ENCODE measurements at places on chromosomes 5 and 9.

DNA sequence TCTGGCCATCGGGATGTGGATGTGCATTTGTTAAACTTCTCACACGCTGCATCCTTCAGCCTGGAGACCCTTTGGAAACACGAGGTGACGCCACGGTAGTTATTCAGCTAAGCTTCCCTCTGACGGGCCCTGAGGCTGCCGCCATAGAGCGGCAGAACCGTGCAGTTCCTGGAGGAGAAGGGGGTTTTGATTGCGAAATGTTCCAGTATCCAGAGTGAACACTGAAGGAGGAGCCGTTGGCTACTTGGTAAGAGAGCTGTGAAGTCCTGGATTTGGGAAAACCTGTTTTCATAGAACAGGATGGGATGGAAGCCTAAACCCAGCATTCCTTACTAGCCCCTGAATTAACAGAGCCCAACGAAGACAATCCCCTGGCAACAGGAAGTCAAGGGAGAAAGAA, 23.0 kb upstream of the EXOC3 start:
- DNase-seq: no peak

- no peak for DNase-seq
Measured at GRCh38 chr5:29547236-29547865, 1646.1 kb upstream of the CDH6 start.

- no peak for DNase-seq
Measured at GRCh38 chr9:35757226-35757891, 3.3 kb upstream of the MSMP start.

GRCh38 chr9:133864011-133864410, 125.9 kb upstream of the SARDH start:
- DNase-seq: no peak

DNA sequence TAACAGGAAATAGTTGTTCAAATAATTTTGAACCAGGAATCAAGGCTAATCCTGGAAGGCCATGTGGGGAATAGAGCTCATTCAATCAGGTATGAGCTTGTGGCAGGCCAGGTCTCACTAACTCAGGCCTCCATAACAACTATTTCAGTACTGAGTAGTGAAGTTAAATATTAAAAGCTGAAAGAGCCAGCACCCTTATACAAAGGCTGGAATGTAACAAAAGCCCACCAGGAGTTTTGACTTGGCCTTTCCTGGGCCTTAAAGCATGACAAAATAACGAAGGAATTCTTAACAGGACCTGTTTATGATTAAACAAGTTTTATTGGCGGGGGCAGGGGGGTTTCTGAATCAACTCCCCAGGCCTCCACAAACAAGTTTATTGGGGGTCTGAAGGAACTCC, 1146.7 kb downstream of the CDH9 start:
- no peak for DNase-seq

GRCh38 chr5:95555553-95555952, 652 bp downstream of the ARSK start:
- no peak for DNase-seq

- no peak for DNase-seq
Measured at GRCh38 chr5:37198061-37198460, 51.1 kb downstream of the CPLANE1 start.

- DNase-seq: no peak
Measured at GRCh38 chr5:76273206-76273885, 129.7 kb upstream of the IQGAP2 start.

DNA sequence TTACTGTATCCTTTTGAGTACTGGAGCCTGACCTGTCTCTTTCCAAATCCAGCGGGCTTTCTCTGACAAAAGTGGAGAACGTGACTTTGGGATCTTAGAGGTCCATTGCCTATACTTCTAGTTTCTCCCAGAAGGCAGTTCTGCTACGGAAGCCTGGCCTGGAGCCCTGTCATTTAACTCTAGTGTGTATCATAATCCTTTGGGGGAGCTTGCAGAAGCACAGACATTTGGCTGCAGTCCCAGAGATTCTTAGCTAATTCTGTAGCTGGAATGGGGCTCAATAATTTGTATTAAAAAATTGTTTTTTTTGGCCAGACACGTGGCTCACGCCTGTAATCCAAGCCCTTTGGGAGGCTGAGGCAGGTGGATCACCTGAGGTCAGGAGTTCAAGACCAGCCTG, 3.0 kb downstream of the HARS2 start:
- no peak for DNase-seq

GRCh38 chr9:116663581-116663980, 23.5 kb upstream of the TRIM32 start:
- DNase-seq: no peak

- no peak for DNase-seq
Measured at GRCh38 chr9:110919609-110920008, 118.7 kb downstream of the LPAR1 start.

GRCh38 chr5:69404659-69405330, 10.1 kb upstream of the MARVELD2 start:
- no peak for DNase-seq

- no peak for DNase-seq
Measured at GRCh38 chr5:116778651-116779280, 204.1 kb upstream of the SEMA6A start.

DNA sequence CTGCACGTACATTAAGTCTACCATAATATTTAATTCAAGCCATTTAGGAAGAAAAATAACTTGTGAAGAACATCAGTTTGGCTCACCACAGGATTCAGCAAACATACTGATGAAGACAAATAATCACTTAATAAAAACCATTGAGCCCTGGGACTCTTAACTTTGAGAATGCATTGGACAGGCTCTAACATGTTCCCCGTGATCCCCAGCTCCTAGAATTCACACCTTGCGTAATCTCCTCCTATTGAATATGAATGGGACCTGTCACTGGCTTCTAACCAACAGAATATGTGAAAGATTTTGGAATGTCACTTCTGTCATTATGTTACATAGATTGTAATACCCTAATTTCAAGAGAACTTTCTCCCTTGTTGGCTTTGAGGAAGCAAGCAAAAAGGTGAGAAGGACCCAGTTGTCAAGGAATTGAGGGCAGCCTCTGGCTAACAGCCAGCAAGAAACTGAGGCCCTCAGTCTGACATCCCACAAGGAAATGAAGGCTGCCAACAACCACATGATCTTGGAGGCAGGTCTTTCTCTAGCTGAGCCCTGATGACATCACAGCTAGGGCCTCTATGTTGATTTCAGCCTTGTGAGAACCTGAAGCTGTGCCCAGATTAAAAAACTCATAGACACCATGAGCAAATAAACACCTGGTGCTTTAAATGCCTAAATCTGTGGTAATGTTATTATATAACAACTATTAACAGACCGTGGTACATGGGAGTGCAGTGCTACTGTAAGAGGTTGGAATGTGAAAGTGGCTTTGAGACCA, 433.2 kb downstream of the SEMA5A start:
- DNase-seq: no peak

DNA sequence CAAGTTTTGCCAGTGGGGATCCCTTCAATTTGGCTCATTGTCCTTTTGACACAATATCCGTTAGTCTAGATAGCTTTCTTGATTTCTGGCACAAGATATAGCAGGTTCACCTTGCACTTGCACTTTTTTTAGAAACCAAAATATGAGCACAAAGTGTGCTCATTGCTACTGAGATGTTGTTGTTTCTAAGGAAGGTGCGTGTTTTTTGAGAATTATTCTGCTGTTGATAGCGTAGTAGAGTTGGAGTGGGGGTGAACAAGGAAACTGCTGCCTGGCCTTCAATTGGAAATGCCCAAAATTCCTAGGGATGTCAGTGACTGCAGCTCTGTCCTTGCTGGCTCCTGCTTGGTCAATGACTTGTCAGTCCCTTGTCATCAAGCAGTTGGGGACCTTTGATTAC, 73.3 kb downstream of the TLE4 start:
- DNase-seq: no peak

DNA sequence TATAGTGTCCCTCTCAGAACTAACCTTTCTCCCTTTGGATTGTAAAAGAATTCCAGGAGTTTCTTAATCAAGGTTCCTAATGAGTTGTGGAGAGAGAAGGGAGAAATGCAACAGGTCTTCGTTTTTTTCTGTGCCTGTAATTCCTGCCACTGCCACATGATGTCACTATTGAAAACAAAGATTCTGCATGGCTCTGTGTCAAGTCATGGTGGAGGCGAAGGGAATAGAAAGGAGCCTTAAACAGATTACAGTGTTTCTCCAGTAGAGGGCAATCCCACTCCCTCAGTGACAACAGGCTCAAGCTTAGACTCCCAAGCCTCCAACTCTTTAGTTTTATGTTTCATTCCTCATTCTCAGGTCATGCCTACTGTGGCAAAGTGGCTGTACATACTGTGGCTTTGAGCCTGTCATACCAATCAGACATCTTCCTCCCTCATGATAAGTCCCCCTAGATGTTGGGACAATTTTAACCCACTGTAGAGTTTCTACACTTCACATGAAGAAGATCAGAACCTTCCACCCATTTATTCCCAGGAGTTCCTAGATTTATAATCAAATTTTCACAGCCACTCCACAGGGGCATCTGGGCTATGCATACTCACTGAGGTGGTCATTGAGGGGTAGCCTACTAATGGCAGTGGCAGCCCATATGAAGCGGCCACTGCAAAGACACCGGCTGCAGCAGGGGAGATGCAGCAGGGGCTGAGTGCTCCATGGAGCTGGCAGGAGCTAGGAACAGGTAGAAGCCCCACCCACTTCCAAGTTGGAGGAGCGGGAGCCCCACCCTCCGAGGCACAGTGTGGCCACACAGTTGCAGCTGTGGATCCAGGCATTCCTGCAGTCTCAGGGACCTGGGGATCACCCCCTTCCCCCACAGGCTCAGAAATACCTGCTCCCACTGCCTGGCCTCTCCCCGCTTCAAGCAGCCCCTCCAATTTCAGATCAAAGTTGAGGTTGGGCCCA, 97.4 kb upstream of the TRIM32 start:
- DNase-seq: no peak

- DNase-seq: no peak
Measured at GRCh38 chr9:95031711-95032461, 285.6 kb downstream of the FANCC start.

DNA sequence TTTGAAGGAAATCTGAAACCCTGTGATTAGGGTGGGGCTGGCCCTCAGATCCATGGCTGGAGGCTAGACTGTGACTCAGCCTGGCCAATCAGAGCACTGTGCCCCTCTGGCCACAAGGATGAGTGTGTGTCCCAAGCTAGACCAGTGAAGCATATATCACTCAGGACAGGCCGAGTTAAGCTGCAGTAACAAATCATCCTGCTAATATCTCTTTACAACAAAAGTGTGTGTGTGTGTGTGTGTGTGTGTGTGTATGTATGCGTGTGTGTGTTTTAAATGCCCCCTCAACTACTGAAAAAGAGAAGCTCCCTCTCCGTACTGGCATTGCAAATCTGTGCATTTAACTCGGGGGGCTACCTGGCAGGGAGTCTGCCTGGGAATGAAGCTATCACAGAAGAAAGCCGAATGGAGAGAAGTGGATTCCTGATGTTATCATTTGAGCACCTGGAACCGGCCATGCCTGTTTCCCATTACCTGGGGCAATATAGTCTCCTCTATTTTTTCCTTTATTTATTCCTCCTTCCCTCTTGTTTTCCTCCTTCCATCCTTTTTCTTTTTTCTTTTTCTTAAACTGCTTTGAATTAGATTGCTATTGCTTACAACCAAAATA, 25.6 kb downstream of the STC2 start:
- no peak for DNase-seq

DNA sequence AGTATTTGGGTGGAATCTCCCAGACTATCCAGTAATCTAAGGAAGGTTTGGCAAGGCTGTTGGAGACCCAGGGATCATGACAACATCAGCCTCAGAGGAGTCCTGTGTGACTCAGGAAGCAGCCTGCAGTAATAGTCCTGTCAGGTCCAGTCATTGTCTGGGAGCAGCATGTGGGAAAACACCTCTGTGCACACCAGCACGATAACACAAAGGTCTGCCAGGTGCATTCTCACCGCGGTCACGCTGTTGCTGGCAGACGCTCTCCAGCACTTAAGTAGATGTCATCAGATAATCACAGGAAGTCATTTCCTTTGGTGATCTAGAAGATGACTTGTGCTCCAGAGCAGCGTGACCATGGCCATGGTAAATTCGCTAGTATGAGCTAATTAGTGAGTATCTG, 99.2 kb upstream of the IQGAP2 start:
- no peak for DNase-seq

DNA sequence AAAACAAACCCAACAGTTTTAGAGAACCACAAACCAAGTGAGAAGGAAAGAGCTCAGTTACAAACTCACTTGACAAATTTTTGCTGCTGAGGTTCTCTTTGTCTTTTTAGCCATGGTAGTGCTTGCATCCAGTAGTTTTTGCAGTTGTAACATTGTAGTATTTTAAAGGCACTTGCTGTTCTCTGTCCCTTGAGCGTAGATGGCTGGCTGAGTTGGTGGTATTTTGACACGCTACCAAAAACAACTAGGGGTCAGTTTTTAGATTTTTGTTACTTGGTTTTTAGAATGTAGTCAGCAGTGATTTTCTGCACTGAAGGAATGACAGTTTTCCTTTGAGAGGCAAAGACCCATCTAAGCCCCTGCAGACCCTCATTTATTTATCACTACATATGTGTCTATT, 58.0 kb downstream of the TLE4 start:
- no peak for DNase-seq

DNA sequence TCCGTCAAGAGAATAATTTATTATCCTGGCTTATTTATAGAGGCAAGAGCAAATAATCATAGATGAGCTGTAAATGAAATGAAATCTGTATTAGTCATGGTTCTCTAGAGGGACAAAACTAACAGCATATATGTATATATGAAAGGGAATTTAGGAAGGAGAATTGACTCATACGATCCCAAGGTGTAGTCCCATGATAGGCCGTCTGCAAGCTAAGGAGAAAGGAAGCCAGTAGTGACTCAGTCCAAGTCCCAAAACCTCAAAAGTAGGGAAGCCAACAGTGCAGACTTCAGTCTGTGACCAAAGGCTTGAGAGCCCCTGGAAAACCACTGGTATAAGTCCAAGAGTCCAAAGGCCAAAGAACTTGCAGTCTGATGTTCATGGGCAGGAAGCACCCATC, 515.9 kb upstream of the CYLC2 start:
- no peak for DNase-seq

- DNase-seq: no peak
Measured at GRCh38 chr9:20671635-20672034, 12.4 kb upstream of the FOCAD start.

- no peak for DNase-seq
Measured at GRCh38 chr9:35826071-35826701, 2.3 kb downstream of the FAM221B start.
